NCI-H510A (cell line): ENCODE measurements at places on chromosomes 16 and 17.

- DNase-seq: no peak
These were observed 22.8 kb downstream of the PITPNA start for GRCh38 chr17:1539811-1540210.

- no peak for DNase-seq
These were observed 56.1 kb upstream of the STAC2 start for GRCh38 chr17:39281806-39282205.

- peak; percentile 45 for DNase-seq
These were observed 75.2 kb upstream of the DHX40 start for GRCh38 chr17:59490216-59490615.

DNA sequence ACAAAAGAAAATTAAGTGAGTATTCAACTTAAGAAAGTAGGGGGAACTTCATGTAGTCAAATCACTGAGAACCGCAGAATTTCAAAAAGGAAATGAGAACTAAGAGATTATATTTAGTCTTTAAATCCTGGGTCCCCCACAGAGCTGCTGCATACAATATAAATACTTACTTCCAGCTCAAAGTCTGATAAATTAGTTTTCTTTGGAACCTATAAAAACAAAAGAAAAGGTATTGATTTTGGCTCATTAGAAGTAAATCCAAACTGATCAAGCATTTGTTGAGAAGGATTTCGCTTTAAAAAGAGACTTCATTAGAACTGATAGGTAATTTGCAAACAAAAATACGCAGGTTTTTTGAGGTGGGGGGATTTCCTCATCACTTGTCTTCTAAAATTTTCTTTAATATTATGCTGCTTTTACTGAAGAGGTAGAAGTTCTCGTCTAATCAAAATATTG is 21.9 kb downstream of the PARN start:
- no peak for DNase-seq

- DNase-seq: no peak
These were observed 38.9 kb upstream of the CMIP start for GRCh38 chr16:81405702-81406113.
